ENCODE measurements at places on chromosomes 4 and X.

GRCh38 chr4:157898836-157899605 lies 273.8 kb downstream of the GASK1B start:
- DNase-seq = no peak

DNA sequence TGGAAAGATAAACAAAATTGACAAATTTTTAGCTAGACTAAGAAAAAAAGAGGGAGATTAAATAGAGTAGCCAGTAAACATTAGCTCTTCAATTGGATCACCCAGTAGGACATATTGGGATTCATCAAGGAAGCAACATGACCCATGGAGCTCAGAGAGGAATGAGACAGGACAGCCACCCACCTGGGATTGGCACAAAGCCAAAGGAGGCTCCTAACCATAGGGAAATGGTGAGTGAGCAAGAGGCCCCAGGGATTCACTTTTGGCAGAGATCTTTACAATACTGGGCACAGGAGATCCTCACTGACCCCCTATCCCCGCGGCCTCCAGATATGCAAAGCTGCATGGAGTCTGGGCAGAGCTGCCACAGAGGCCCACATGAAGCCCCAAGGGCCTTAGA lies 34.8 kb upstream of the CXCL6 start:
- no peak for DNase-seq

GRCh38 chr4:7460566-7460965 lies 25.8 kb upstream of the PSAPL1 start:
- no peak for DNase-seq

- DNase-seq = no peak
These were observed 568.7 kb downstream of the TRAM1L1 start for GRCh38 chr4:116516711-116517110.

DNA sequence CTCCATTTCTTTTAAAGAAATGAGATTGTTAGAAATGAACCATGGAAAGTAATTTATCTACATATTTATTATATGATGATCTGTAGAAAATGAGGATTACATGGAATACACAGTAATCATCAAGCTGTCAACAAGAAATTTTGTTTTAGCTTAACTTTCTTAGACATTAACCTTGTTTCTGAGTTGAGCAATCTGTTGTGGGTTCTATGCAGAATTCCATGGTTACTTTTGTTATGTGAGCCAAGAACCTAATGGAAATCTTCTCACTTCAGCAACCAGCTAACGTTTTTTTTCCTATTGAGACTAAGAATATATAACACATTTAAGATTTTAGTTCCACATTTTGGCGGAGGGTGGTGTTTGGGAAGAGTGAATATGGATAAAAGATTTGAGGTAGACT lies 136.1 kb upstream of the SLC4A4 start:
- DNase-seq = no peak

GRCh38 chr4:96264941-96265463 lies 425.1 kb downstream of the PDHA2 start:
- no peak for DNase-seq

DNA sequence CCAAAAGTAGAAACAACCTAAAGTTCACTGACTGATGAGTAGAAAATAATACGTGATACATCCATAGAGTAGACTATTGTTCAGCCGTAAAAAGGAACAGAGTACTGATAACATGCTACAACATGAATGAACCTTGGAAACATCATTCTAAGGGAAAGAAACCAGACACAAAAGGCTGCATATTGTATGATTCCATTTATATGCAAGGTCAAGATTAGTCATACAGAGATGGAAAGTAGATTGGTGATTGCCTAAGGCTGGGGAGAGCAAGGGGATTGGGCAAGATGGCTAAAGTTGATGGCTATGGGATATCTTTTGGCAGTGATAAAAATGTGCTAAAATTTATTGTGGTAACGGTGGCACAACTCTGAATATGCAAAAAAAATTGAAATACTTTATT lies 209.1 kb downstream of the RELL1 start:
- no peak for DNase-seq

DNA sequence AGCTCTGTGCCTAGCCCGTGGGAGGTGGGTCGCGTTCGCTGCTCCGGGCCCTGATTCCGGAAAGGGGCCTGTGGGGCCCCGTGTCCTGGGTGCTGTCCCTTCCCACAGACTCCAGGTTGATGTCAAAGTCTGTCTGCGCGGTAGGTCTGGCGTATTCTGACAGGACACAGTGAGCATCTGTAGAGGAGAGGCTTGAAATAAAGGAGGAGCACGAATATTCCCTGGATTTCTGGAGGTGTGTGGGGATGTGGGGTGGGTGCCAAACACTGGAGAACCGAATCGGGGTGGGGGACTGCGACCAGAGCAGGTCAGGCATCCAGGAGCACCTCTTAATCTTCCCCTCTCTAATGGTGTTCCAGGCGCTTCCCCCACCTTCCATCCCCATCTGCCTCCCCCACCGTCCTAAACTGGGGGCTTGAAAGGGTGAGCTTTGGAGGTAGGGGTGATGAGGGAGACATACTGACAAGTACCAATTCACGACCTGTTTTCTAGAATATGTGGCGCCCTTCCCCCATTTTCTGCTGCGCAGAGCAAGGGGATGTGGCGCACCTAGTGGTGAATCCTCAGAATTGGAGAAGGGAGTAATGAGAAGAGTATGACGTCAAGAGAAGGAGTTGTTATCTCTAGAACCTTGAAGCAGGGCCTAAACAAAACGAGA lies 877 bp downstream of the GPRASP1 start:
- peak; percentile 28 for DNase-seq

DNA sequence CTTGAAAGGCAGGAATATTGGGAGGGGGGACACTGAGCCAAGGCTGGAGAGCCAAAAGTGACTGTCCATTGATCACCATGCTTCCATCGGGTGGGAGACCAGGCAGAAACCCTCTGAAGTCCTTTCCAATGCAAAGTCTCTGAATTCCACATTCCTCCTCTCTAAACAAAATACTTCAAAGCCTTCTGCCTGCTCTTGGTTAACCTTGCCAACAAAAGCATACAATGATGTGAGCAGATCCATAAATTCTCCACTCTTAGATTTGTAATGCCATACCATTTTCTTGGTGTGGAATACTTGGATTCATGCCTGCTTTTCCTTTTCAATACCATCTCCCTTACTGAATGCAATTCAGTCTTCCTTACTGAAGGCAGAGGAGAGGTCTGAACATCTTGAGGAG lies 74.1 kb upstream of the FAM9B start:
- no peak for DNase-seq

DNA sequence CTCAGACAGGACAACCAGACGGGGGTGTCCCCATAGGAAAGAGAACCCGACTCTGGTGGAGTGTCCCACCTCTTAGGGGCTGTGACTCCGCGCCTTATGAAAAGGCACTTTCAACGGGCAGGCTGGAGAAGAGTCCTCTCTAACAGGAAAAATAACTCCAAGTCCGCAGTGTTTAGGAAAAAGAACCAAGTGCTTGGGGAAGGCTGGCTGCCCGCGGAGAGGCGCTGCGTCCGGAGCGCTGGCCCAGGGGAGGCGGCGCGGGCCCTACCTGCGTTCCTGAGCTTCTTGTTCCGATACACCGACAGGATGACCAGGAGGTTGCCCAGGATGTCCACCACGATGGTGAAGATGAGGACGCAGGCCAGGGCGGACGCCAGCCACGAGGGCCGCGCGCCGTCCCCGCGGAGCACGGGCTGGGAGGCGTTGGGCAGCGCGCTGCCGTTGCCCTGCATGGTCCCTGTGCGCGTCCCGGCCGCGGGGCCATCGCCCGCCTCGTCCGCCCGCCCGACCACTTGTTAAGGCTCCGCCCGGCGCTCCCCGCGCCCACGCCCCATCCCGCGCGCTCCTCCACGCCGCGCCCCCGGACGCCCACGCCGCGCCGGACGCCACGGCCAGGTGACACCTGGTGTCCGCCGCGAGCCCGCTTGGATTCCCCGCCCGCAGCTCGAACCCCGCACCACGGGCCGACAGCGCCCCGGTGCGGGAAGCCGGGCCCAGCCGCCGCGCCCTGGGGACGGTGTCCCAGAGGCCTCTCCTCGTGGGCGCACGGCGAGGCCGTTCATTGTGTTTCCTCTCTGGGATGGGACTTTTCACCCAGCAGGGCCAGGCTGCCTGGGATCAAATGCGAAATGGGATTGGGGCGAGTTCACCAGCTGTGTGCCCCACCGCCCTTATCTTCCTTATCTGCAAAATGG lies at the start of gene MTNR1A:
TSS of gene MTNR1A (minus strand) at position 654 of the 914 bp plus-strand sequence. CDS start at position 452, 202 bp downstream.
- no peak for DNase-seq

DNA sequence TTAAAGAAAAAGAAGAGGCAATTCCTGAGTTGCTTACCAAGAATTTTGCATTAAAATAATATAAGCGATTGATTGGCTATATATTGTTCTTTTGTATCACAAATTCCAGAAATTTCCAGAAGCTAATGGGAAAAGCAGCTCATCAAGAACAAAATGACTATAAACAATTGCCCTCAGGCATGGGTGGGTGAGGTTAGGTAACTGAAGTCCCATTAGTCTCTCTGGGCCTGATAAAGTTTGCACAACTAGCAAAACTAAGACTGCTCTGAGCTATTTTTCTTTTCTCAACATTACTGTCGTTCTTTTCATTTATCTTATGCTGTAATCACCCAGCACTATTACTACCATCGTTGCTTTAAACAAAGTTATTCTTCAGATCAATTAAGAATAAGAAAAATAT lies 19.2 kb upstream of the BLTP1 start:
- no peak for DNase-seq

DNA sequence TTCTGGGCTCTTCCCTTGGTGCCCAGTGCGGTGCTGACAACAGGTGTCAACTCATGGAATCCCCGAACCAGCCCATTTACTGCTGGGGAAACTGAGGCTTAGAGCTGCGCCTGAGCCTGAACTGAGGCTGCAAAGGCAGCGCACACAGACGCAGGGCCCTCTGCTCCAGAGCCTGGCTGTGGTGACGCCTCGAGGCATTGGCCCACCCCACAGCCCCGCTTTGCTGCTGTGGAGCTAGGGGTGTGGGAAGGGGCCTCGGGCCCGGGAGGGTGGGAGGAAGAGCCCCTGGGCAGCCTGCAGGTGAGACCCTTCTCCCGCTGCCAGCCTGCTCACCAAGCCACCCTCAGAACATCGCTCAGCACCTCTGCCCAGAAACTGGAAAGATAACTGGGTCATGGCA lies 97.4 kb upstream of the LRPAP1 start:
- no peak for DNase-seq

DNA sequence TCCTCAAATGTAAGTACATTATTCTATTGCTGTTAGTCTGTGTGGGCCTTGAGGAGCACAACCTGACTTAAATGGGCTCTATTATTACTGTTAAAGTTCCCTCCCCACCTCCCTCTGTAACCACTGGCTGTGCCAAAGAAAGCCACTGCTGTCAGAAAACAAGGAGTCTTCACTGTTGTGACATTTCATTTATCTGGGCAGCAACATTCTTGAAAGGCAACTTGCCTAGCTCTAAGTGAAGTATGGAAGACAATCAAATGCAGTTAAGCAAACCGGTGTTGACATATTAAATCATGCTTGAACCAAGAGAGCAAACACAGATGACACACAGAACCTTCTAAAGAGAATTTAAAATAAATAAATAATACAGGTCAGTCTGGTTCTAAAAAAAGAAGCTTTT lies 81.0 kb downstream of the EPHA5 start:
- DNase-seq = no peak

DNA sequence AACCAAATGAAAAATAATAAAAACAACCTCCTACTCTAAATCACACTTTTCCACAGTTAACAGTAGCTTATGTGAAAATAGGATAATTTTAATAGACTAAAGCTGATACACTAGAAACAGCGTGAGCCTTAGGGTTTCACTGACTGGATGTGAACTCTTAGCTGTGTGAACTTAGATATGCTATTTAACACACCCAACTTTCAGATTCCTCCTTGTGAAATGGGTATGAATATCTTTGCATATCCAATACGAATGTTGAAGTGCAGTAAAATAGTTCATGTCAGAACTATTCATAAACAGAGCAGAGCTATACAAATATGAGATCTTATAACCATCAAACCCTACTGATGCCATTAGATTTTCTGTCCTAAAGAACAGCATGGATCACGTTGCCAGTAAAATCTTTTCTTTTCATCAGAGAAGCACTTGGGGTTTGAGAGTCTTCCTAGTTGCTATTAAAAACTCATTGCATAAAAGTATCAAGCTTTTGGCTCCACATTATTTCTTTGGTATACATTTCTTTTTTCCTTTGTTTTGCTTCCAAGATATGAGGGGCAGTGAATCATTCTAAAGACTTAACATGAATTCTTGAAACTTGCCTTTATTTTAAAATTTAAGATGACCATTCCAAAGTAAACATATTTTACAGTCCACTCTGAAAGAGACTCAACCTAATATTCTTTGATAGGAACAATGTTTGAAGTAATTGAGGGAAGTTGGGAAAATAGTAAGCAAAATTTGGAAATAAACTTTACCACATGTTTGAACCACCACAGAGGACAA lies 102.4 kb downstream of the CPE start:
- DNase-seq = no peak

- no peak for DNase-seq
These were observed 77.7 kb upstream of the C4orf50 start for GRCh38 chr4:6095897-6096296.

GRCh38 chr4:813900-814299 lies 12.0 kb downstream of the CPLX1 start:
- DNase-seq = no peak

DNA sequence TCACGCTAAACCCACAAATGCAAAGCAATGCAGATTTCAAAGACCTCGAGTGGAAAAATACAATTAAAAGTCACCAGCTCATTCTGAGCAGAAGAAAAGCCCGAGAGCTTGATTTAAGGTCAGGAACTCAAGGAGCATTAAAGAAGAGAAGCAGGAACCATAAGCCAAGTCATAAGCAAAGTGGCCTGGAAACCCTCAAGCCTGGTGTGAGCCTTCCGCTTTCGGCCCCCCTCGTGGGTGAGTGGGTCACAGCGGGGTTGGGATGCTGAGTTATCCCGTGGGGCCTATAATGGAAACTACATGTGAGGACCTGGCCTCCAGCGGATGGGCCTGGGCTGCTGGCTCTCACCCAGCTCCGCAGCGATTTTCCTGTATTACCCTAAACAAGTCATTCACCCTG lies 504.3 kb downstream of the RAB28 start:
- no peak for DNase-seq

GRCh38 chrX:21408307-21408706 lies 34.1 kb downstream of the CNKSR2 start:
- no peak for DNase-seq

Measured in stimulated activated CD4-positive, alpha-beta T cell treated with anti-CD3 and anti-CD28 coated beads, TNF-alpha, amount 100 ng/mL, for 24 hours (primary cell).